ENCODE measurements at places on chromosomes 7 and 10.

GRCh38 chr10:52631648-52632047 is 140.9 kb downstream of the MBL2 start:
- DNase-seq, result no peak

GRCh38 chr7:67022511-67022910 is 25.9 kb downstream of the TYW1 start:
- DNase-seq, result no peak

- no peak for DNase-seq
These were observed 182.1 kb upstream of the CDC14C start for GRCh38 chr7:48742079-48742798.

DNA sequence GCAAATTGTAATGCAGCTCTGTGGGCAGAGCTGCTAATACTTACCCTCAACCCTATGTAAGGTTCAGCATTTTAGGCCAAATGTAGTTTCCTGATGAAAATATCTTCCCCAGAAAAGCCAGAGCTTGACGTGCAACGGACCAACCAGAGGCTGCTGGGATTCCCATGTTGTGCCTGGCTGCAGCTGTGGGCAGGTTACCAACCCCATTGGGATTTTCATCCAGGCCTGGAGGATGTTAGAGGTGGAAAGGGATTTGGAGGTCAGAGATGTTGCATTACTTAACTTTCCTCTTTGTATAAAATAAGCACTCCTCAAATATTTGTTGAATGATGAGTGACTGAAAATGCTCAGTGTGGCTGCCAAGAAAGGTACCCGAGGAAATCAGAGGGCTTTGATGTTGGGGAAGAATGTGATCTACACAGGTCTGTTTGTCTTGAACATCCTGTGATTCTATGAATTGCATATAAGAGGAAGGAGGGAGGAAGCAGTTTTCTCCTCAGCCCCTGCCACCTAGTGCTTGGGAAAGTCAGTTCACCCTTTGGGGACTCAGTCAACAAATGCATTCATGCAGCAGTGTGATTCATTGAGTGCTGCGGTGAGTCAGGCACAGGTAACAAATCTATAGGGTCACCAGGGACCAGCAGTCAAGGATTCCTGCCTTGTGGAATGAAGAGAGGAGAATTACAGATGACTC is 487.2 kb downstream of the RPS24 start:
- DNase-seq, result peak; percentile 49

DNA sequence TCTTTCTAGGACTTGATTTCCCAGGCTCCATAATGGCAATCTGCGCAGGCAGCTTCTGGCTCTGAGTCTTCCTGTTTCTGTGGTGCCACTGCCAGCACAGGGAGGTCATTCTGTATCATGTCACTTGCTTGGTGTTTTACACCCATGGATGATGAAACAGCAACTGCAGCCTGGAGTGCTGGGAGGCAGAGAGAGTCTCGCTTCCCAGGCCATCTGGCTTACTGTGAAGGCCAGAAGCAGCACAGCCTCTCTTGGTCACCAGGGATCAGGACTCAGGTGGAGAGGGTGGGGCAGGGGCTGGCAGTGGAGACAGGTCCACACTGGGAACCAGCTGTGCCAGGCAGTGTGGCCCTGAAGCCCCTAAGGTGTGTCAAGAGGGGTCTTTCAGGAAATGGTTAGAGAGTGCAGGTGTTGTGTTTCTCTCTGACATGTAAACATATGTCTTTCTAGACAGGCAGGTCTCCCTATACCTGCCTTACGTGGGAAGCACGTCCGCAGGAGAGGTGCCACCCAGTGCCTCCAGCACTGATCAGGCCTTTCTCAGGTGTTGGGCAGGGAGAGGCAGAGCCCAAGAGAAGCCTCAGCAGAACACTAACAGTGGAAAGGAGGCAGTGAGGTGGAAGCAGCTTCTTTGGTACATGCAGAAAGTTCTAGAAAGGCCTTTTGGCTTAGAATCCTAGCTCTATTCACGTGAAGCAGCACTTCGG is 71.4 kb downstream of the INSIG1 start:
- no peak for DNase-seq

GRCh38 chr7:96284835-96285234 is 37.1 kb downstream of the SLC25A13 start:
- no peak for DNase-seq

DNA sequence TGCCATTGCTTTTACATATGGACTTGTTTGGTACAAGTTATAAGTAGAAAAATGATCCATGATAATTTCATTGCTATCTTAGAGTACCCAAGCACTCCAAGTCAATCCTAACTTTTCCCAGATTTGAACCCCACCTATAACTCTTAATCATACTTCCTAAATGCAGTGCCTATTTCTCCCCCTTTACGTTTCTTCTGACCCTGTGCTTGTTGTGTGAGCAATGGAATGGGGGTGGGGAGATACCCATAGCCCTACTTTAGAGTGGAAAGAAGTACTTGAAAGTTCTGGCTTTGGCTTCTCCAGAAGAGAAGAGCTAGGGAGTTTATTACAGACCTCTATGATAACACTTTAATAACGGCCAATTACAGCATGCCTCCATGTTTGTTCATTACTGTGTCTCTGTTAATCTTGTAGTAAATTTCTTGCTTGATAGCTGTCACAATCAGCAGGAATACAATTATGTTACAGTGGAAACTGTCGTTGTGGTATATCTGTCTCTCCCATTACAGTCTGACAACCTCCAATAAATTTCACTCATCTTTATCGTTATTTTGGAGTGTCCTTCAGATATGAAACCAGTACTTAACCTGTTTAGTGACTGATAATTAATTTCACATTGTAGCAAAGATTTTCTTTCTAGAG is 34.0 kb downstream of the CNPY1 start:
- DNase-seq, result no peak

- DNase-seq, result no peak
These were observed 91.1 kb downstream of the BUB3 start for GRCh38 chr10:123245264-123245663.

DNA sequence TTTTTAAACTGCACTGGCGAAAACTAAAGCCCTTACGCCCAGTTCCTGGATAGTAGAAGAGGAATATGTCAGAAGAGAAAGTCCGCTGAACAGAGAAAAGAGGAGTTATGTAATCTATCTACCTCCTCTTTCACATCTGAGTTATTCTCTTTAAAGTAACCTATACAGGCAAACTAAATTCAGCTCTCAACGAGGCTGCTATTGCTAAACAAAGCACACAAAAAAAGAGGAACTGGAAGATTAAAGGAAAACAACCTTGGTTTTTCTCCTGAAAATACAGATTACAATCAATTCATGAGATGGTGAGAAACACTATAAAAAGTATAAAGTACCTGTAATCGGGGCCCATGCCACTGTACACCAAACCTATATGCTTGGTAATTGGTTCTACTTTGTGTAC is 5.8 kb downstream of the PSMA2 start:
- no peak for DNase-seq

GRCh38 chr7:36900988-36901710 is 176.9 kb upstream of the AOAH start:
- no peak for DNase-seq

DNA sequence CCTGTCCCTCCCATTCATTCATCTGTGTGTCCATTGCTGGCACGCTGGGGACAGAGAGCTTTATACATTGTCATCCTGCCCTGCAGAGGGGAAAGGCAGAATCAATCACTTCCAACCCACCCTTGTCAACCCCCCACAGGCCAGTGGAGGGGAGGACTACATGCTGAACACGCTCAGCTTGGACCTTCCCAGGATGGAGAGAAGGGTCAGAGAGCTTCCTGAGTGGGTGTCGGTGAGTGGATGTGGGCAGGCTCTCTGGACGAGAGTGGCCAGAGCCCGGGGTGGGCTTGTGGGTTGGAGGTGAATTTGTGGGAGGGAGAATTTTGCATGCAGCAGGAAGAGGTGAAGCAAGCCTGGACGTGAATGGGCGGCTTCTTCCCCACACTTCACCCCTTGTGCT is 93.9 kb downstream of the DNAJB6 start:
- DNase-seq, result no peak

DNA sequence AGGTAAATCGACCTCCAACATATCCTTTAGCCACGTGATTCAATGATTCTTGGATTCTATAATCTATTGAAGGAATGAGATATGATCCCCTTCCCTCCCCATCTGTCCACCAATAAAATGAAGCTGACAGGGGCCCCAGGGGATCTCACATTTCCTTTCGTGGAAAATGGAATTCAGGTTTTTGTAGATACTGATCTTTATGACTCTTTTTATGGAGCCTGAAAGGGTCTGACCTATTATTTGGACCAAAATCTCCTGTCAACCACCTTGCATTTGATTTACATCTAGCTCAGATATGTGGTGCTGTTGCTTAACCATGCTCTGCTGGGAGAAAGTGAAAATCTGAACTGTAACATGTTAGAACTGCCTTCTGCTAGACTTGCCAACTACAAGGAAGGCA is 234.0 kb upstream of the CXCL12 start:
- no peak for DNase-seq

- no peak for DNase-seq
These were observed 16.5 kb downstream of the GRID1 start for GRCh38 chr10:86349940-86350630.

- peak; percentile 44 for DNase-seq
These were observed 111.3 kb upstream of the CARD11 start for GRCh38 chr7:3154881-3155494.

- no peak for DNase-seq
These were observed 1156.3 kb downstream of the SORCS3 start for GRCh38 chr10:105797234-105797890.

DNA sequence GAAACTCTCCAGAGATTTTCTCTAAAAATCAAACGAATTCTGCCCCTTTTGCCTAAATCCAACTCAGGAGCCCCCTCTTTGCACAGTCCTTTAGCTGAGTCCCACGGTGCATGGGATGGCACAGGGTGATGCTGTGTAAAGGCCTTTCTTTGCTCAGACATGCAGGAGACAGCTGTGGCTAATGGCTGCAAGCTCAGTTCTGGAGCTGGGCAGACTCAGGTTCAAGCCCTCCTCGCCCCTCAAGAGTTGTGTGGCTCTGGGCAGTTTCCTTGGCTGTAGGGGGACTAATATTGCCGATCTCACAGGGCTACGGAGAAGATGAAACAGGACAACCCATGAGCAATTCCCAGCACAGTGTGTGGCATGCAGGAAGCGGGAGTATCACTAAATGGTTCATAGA is 42.6 kb downstream of the CLEC2L start:
- DNase-seq, result no peak

DNA sequence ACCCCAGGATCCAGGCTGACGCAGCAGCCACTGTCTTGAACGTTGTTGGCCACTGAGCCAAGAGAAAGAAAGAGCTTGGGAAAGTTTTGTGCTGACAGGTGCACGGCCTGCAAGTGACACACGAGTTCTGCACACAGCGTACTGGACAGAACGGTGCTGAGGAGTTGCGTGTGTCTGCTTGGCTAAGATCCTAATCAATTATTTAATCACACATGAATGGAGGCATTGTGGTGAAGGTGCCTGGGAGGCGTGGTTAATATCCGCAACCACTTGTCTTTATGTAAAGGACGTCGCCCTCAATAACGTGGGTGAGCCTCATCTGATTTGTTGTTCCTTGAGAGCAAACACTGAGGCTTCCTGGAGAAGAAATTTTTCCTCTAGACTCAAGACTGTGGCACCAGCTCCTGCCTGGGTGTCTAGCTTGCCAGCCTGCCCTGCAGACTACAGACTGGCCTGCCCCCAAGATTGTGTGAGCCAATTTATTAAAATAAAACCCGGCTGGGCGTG is 16.6 kb upstream of the GNA12 start:
- DNase-seq, result no peak

- no peak for DNase-seq
These were observed 597.9 kb upstream of the DPP6 start for GRCh38 chr7:153454306-153454705.

DNA sequence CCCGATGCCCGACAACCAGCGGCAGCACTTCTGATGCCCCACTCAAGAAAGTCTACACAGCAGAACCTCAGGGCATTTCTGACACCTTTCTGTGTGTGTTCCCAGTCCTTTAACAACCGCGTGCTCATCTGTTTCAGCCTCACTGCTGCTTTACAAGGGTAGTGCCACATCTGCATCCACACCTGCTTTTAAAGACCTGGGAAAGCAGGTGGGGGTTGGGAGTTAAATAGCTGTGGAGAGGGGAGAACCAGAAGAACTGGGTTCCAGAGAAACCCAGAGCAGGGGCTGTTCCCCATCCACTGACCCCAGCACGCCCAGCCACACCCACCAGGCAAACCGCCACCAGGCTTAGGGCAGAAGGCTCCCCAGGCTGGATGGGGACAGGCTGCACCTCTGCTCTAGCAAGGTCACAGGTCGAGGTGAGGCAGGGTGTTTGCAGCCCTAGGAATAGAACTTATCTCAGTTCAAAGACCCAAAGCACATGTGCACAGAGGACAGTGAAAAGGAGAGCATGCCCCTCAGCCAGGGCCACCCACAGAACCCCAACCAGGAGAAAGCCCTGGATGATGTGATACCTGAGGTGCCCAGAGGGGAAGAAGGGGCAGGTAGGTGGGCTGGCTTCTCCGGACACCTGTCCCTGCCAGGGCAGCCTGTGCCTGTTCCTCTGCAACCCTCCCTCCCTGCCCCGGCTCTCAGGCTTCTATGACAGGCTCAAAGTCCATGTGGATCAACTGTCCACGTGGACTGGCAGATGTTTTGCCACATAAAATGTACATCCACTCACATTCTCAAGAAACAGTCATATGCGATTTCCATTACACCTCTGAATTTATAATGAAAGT is 51.3 kb downstream of the COBL start:
- no peak for DNase-seq

GRCh38 chr10:36173364-36173763 is 531.3 kb upstream of the FZD8 start:
- DNase-seq, result no peak

- DNase-seq, result no peak
These were observed 239.1 kb downstream of the EBF3 start for GRCh38 chr10:129725011-129725410.

- peak; percentile 84 for DNase-seq
These were observed 8.3 kb downstream of the PCBD1 start for GRCh38 chr10:70880077-70880534.

DNA sequence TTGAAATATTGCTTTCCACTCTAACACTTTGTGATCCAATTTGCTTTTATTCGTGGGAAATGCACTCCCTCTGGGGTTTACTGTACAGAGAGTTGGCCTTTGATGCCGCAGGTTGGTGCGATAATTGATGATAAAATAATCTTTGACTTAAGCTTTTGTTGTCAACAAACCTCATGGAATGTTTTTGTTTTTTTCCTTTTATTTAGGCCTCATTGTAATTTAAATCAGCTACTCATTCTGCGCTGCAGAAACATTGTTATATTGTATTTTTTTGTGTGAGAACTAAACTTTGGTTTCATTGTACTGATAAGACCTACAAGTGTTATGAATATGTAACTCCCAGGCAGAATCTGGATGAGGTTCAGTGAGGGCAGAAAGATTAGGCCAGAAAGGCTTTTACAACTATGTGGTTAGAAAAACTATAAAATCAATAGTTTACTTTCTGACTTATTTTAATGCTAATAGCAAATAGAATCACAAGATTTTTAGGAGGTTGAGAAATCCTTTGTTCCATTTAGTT is 76.8 kb upstream of the POM121L12 start:
- DNase-seq, result no peak

GRCh38 chr10:85612378-85612775 is 754.2 kb downstream of the GRID1 start:
- no peak for DNase-seq

DNA sequence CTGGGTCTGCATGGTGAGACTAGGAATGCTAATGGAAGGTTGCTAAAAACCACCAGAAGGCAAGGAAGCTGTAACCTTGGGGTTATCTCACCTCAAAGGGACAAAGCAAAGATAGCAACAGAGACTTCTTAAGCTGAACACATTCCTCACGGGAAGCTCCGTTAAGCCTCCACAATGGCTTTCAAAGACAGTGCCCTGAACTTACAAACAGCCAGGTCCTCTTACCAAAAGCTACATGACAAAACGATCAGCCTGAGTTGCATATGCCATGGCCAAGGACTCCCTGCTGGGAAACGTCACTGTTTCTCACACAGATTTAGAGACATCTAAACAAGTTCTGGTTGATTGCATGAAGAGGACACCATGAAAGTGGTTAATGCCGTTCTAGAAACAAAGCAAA is 52.7 kb downstream of the HTR5A start:
- DNase-seq, result no peak
